Inflammatory macrophage treated with lipopolysaccharide for 1 hour (primary cell): ENCODE measurements at places on chromosomes 4 and X.

DNA sequence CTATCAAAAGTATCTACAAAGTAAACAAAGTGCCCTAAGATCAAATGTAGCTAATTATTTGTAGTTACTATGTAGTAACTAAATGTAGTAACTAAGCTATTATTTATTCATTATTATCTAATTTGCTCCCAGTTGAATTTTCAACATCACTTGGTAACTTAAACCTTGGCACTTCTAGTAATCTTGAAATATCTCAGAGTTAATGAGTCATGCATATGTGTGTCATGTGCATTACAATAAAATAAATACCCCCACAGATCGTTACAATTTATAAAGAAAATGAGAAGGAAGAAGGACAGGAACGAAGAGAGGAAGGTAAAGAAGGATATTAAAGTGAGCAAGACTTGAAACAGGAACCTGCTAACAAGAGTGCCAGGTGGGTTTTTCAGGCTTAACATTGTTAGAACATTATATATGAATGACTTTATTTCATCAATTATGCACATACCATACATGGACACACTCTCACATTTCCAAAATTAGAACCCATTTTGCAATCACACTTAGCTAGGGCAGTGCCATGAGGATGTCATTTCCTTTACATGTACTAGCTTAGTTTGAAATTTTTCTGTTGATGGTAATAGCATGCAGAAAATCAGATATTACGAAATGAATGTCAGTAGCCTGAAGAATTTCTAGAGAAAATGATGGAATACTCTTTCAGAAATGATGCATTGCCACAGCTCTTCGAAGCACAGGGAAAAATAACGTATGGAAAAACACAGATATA, 1670.4 kb upstream of the AGA start:
- DNase-seq, result no peak

- DNase-seq, result no peak
Observed at GRCh38 chr4:90254357-90254756, 127.2 kb downstream of the CCSER1 start.

- peak; percentile 2 for DNase-seq
Observed at GRCh38 chrX:68938244-68939004, 109.6 kb downstream of the EFNB1 start.

DNA sequence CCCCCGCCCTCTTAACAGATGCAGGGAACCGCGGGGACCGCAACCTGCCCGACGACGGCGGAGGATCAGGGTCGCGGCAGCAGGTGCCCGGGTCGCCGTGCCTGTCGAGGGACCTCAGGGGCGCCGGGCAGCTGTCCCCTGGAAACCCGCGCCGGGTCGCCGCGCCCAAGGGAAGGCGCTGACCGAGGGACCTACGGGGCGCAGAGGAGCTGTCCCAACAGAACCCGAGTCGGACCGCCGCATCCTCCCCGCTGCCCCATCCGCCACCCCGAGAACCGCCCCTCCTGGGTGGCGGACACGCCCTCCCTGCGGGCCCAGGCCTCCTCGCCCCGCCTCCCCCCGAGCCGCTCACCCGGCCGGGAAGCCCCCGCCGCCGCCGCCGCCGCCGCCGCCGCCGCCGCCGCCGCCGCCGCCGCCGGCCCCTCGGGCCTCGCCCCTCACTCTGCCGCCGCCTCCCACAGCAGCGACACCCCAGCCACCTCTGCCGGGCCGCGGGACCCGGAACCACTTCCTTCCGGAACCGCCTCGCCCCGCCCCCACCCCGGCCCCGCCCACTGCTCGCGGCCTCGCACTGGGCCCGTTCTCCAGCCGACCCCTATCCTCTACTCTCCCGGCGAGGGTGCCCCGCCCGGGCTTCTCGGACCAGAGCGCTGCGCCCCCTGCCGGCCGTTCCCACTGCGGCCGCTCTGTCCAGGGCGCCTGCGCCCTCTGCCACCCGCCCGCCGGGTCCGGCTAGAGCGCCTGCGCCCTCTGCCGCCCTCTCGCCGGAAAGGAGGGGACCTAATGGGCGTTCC, at the start of gene BCLAF3:
TSS of gene BCLAF3 (minus strand) at position 506 of the 794 bp plus-strand sequence. CDS start 20,797 bp downstream, outside the sequence.
- peak; percentile 91 for DNase-seq

- DNase-seq, result no peak
Observed at GRCh38 chr4:42417550-42417949, 20.3 kb downstream of the SHISA3 start.

GRCh38 chr4:79413886-79414285, 5.9 kb upstream of the GK2 start:
- no peak for DNase-seq

- DNase-seq, result no peak
Observed at GRCh38 chr4:17164666-17165065, 266.2 kb upstream of the LDB2 start.
